Choroid plexus epithelial cell (primary cell): ENCODE measurements at places on chromosomes 5 and 9.

DNA sequence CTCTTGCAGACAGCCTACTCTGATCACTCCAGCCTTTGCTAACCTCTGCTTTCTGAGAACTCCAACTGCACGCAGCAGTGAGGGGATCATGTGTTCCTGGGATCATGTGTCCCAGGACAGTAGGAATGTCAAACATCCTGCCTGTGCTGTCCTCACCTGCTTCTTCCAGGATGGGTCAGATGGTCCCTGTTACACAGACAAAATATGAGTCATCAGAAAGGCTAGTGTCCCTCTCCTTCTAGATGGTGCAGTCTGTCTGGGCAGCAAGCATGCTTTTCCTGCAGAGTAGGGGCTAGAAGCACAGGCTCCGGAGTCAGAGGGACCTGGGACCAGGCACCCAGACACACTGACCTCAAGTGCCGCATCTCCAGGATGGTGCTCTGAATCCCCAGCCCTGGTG is 20.1 kb upstream of the SLC25A48 start:
- no peak for DNase-seq

DNA sequence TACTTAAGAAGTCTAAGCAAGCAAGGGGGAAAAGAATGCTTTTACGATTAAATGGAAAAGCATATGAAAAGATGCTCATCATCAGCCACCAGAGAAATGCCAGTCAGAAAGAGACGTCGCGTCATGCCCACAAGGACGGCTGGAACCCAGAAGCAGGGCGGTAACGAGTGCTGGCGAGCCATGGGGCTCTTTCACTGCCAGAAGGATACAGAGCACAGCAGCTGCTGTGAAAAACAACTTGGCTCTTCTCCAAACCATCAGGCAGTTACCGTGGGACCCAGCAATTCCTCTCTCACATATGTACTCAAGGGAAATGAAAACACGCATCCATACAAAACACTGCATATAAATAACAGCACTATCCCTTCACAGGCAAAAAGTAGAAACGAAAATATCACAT is 95.5 kb downstream of the CAMSAP1 start:
- peak; percentile 38 for DNase-seq

- DNase-seq = peak; percentile 65
Observed at GRCh38 chr5:138748630-138749081, 4.6 kb upstream of the CTNNA1 start.

- DNase-seq = no peak
Observed at GRCh38 chr5:38011668-38012188, 171.9 kb upstream of the GDNF start.

DNA sequence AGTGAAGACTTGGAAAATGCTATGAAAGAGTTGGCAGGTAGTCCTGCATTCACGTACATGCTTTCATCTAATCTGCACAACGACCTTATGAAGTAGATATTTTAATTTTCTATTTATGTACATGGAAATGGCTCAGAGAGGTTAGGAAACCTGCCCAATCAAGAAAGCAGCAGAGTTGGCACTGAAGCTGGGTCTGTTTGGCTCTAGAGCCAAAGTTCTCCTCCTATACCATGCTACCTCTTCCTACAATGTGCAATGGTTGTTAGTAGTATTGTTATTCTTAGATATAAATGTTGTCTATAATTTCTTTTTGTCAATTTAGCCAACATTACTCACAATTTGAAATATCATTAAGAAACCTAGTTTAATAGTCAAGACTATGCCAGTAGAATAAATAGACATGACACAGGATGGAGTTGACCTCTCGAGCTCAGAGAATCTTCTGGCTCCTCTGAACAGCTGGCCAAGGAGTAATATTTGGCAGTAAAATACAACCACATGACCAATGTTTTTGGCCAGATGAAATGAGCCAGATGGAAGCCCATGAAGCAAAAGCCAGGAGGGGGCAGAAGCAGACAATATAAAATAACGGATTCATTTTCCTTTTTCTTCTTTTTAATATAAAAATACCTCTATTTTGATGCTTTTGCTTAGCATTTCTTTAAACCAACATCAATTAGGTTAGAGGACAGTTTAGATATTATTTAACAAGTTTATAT is 542.3 kb downstream of the PDE4D start:
- peak; percentile 93 for DNase-seq

DNA sequence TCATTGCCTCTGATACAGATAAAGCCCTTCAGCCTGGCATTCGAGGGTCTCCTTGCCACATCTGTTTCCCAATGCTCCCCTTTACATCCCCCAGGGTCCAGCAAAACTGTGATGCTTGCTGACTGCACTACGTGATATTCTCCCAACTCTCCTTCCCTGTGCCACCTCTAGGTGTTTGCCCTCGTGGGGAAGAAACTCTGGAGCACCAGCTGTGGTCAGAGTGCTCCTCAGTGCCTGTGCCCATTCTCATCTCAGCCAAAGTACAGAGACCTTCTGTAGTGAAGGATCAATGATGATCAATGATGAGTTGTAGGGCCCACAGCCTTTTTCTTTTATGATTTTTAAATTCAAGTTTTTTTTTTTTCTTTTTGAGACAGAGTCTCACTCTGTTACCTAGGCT is 40.3 kb upstream of the MELK start:
- no peak for DNase-seq

DNA sequence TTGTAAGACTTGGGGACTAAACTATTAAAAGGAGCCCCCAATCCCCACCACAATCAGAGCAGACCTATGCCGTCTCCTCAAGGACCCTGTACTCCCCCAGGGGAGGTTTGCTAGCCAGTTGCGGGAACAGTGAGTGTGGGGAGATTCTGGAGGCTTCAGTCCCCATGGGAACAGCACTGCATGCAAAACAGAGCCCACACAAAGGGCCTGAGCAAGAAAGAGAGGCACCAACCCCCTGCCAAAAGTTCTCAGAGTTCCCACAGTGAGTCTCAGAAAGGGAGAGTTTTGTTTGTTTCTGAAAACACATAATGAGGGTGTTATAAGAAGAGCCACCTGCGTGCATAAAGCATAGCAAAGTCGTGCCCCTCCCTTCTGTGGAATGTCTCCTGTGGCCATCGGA is 56.6 kb downstream of the CFAP90 start:
- no peak for DNase-seq

GRCh38 chr5:126869005-126869451 is 92.1 kb downstream of the LMNB1 start:
- DNase-seq = peak; percentile 55

- DNase-seq = peak; percentile 52
Observed at GRCh38 chr5:174413567-174414314, 310.6 kb upstream of the MSX2 start.

- peak; percentile 59 for DNase-seq
Observed at GRCh38 chr9:96109680-96110351, 192.2 kb downstream of the HSD17B3 start.

DNA sequence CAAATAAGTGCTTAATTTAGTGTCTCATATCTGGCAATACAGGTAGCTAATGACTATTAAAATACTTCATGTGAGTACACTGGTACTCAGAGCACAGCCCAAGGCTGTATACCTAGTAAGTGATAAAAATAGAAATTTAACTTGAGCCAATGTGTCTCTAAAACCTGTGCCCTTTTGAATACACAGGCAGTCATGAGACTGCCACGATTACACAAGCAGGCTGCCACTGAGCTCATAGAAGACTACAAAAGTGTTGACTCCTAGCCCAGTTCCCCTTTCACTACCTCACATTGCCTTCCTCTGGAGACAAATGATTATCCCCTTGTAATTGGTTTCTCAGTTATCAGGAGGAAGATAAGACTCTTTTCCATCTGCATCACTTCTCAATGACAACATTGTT is 66.3 kb upstream of the PAPPA start:
- peak; percentile 96 for DNase-seq

DNA sequence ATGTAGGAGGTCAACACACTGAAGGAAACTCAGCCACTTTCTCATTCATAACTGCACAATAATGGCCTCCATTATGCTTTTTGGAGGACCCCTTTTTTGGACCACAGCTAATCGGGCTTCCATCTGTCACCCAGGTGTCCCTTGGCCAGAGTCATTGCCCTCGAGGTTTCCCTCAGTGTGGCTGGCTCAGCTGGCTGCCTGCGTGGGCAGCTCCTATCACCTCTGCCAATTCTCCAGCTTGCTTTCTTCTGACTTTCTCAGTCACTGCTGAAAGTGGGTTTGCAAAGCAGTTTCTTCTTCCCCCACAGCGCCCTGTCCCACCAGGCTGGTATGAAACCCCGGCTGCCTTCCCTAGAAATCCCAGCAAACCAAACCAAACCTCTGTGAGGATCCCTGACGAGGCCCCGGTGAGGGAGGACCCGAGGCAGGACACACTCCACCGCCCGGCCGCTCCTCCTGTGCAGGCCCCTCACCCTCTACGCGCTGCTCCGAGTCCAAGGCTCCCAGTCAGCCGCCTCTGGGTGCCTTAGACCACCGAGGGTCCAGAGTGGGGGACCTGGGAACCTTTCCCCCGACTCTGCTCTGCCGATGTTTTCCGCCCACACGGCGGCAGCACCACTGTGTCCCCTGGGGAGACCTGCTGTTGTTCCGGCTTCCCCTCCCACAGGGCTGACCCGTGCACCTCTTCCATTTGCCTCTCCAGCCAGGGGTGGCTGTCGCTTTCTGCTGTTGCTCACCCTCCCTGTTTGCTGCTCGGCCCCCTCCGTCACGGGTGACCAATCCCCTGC is 109.5 kb downstream of the TENT4A start:
- DNase-seq = no peak

DNA sequence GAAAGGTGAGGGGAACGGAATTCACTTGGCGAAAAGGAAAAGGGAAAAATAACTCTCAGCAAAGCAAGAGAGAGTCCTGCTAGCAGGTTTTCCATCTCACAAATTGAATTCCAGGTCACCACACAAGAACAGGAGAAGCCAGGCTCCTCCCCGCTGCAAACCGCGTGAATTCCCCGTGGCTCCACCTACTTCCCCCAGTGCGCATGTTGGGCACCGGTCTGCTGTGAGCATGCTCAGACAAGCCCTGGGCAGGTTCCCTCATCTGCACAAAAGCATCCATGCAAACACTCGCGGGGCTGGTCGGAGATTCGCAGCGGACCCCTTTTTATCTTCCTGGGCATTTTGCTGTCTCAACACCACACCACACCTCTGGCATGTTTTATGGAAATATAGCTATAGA is 58.5 kb upstream of the S1PR3 start:
- no peak for DNase-seq

- DNase-seq = no peak
Observed at GRCh38 chr5:23717486-23717885, 210.1 kb downstream of the PRDM9 start.

- DNase-seq = no peak
Observed at GRCh38 chr5:7991125-7991821, 122.3 kb downstream of the MTRR start.

GRCh38 chr5:108398964-108399363 is 17.1 kb upstream of the FBXL17 start:
- no peak for DNase-seq

- DNase-seq = no peak
Observed at GRCh38 chr9:113380869-113381378, 4.1 kb upstream of the HDHD3 start.

- no peak for DNase-seq
Observed at GRCh38 chr9:91178281-91179236, 183.2 kb downstream of the AUH start.

GRCh38 chr5:43616535-43616934 is 13.6 kb downstream of the NNT start:
- DNase-seq = peak; percentile 83
